ENCODE measurements at places on chromosomes 3 and 15.

DNA sequence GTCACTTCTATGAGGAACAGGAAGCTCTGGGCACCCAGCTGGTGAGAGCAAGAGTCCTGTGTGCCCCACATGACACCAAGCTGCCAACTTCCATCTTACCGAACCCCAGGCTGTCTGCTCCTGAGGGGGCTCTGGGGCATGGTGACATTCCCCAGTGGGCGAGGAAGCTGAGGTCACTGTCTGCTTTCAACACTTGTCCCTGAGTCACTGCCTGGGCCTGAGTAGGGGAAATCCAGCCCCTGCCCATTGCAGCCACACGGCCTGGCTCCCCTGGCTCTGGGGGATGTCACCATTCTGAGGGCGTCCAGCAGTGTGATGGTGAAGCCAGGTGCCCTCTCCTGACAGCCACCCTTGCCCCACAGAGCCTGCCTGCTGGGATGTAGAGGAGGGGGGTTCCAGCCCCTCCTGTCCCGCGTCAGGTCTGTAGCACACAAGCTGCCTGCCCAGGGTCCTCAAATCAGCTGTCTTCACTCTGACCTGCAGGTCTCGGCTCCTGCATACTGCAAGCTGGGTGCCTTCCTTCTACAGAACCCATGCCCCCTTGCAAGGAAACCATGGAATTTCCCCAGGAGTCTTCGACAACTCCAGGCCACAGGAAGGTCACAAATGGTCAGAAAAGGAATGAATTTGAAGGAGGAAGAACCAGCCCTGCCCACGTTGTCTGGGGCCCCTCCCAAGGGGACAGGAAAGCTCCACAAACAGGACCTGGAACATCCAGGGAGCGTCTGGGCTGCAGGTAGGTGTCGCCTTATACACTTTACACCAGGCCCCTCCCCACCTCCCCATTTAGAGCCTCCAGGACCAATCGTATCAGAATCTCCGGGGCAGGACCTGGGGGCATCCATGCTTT lies 69.9 kb upstream of the GATM start:
- DNase-seq, result no peak

GRCh38 chr3:38032328-38032865 lies 3.0 kb upstream of the PLCD1 start:
- no peak for DNase-seq

- no peak for DNase-seq
These were observed 2.0 kb downstream of the B2M start for GRCh38 chr15:44713006-44713966.

- DNase-seq, result no peak
These were observed 176.7 kb downstream of the SMAD6 start for GRCh38 chr15:66878761-66879160.

GRCh38 chr3:59607656-59608055 lies 557.8 kb upstream of the CFAP20DC start:
- no peak for DNase-seq

DNA sequence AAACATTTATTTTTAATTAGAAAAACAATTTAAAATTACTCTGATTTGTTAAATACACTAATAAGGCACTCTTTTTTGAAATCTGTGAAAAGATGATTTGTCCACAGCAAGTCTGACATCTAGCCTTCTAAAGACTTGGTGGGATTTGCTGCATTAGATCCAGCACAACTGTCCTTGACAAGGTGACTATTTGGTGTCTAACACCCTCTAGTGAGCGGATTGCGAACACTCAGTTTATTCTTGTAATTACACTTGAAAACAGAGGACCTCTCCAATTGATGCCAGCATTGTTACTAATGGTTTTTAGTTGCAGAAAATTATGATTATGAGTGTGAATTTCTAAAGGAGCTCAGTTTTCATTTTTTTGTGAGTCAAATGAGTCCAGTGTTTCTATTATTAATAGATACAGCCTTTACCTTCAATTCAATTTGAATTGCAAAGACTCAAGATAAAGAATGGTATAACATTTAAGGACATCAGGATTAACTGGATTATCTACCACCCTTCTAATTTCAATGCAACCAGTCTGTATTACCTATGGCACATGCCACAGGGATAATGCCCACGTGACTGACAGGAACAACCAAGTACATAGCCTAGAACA lies 29.7 kb upstream of the STRIT1 start:
- DNase-seq, result no peak

DNA sequence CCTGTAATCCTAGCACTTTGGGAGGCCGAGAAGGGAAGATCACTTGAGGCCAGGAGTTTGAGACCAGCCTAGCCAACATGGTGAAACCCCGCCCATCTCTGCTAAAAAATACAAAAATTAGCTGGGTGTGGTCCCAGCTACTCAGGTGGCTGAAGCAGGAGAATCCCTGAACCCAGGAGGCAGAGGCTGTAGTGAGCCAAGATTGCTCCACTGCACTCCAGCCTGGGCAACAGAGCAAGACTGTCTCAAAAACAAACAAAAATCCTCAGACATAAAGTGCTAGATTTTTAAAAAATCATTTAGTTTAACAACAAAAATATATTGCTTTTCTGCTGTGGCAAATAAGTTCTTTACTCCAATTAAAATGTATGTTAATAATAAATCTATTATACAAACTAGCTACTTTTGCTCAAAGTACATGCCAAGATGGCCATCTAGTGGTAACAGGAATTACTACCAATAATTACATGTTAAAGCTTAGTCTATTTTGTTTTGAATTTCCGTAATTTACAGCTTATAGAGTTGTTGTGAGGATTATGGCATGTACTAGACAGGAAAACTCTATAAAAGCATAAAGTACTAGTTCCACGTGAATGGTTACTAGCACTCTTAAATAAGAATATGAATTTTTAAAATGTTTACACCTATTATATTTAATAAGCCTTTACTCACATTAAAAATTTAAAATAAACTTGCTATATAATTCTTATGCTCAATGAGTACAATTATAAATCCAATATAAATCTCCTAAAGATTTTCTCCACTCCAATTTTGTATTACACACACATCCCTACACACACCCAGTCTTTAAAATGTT lies 39.0 kb downstream of the GABPB1 start:
- DNase-seq, result no peak

GRCh38 chr15:38878026-38878425 lies 313.4 kb upstream of the RASGRP1 start:
- no peak for DNase-seq
